Femur (tissue), 1 donor: ENCODE measurements at places on chromosomes 5 and 9.

DNA sequence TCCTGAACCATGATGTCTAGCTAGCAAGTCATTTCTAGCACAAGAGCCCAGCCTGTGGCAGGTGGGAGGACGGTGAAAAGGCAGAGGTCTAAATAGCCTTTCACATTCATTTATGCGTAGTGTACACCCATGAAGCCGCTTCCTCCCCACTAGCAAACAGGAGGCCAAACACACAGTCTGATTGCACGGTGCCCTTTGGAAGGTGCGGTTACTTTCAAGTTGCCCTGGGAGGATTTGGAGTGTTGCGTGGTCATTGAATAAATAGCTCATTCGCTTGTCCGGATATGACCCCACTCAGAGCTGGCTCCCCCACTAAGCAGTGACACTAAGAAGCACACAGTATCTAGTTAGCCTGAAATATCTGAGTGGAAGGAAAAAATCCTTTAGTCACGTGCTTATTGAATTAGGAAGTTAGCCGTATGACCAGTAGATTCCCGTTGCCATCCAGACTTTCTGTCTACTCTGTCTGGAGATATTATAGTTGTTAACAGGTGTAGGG lies 664 bp upstream of the ARSB start:
- DNase-seq: peak; percentile 47

DNA sequence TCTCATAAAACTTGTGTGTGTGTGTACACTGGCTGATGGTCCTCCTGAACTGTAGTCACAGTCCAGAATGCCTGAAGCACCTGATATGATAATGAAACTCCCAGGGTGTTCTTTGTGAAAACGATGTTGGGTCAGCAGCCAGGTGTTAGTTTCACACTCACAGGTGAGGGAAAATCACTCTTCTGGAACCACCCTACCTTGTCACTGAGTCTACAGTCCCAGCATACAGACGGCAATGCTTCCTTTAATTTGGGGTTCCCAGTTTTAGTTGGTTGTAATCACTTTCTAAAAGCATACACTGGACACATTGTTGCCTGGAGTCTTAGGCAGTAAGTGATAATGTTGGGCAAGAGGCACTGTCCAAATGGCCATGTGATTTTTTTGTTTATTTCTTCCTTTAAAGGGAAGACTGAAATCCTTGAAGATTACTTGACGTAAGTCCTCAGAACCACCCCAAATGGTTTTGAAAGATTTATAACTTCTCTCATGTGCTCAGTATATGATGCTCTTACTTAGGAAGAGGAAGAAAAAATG lies 18.2 kb upstream of the MGAT1 start:
- no peak for DNase-seq

- DNase-seq: peak; percentile 61
These were observed 89.9 kb upstream of the GNAQ start for GRCh38 chr9:78121488-78121887.

- DNase-seq: no peak
These were observed 60.8 kb downstream of the FGF18 start for GRCh38 chr5:171480239-171480638.

GRCh38 chr5:170441393-170441784 lies 52.2 kb upstream of the KCNMB1 start:
- DNase-seq: no peak

DNA sequence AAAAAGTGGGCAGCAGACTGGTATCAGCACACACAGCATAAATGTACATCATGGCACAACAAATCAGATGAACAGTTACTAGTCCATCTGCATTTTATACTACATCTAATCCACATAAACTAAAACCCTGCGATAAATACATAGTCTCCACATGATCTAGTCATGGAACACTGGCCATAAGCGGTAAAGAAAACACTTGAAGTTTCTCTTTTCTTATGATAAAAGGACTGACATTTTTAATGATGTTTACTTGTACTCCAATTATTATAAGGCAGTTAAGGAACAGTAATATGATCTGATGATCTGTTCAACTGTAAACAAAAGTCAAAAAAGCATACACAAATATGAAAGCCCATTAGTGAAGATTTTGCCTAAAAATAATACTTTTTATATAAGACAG lies 112.5 kb downstream of the MPDZ start:
- DNase-seq: no peak

GRCh38 chr9:99947395-99947794 lies 40.9 kb downstream of the STX17 start:
- no peak for DNase-seq

GRCh38 chr9:128175726-128176125 lies 15.6 kb downstream of the CIZ1 start:
- no peak for DNase-seq

DNA sequence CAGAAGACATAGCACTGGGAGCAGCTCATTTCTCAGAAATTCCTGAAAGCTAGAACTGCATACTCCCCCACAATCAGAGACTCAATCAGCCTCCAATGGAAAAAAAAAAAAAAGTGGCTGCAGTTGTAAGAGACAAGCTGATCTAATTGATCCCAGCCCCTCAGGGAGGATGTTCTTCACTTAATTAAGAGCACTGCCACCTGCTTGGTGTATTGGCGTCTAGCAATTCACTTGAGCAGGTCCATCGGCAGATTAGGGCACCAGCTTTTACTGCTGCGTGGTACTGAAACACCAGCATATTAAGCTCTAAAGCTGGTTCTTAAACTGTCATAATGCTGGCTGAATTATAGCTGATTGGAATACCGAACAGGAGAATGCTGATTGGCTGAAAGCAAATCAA lies 1890.1 kb upstream of the WWC1 start:
- DNase-seq: no peak

- no peak for DNase-seq
These were observed 62.2 kb upstream of the SLC12A2 start for GRCh38 chr5:128021411-128021810.

DNA sequence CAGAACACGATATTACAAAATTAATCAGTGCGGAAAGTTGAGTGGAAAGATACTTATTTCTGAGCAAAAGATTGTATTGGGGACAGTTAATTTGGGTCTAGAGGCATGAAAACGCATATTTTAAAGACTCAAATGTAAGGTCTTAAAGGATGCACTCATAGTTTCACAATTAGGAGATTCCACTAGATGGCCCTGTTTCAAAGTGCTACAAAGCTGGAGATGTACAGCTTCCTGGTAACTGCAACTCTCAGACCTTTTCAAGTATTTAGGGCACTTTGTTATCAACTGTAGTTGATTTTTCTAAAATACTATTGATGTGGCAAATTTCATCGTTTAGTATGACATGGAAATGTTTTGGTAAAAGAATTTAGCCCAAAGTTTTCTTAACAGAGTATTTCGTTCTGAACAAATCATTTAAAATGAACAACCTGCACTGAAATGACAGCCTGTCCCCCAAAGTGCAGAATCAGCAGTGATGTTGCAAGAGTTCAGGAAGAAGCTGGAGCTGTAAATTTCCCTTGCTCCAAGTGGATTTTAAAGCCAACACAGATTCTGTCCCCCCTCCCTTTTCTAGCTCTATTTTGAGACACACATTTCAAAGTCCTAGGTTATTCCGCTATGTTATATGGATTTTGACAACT lies 16.2 kb upstream of the NDUFB6 start:
- no peak for DNase-seq

DNA sequence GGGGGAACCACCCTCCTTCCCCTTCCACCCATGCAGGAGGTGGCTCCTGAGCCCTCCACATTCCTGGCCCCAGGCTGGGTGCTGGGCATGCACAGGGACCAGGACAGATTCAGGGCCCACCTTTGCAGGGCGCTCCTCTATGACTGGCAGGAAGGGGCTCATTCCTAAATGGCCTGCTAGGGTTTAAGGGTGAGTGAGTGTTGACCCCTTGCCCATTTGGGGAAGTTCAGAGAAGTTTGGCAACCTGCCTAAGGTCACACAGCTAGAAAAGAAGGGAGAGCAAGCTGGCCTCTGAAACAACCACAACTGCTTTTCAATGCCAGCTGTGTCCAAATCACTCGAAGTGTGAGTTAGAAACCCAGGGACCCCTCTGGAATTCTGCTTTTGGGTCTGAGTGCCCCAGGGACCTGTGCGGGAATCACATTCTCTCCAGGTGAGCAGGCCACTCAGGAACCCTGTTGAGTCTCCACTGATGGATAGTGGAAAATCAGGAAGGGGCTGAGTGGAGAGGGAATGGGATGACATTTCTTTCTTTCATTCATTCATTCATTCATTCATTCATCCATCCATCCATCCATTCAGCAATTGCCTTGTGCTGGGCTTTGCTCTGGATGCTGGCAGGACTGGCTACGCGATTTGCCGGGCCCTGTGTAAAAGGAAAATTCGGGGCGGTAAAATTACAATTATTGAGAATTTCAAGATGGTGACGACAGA lies 191.9 kb downstream of the C9orf50 start:
- no peak for DNase-seq

- peak; percentile 44 for DNase-seq
These were observed 559 bp downstream of the ROR2 start for GRCh38 chr9:91949392-91949945.

- no peak for DNase-seq
These were observed 157.5 kb upstream of the SHB start for GRCh38 chr9:38226491-38226951.

- no peak for DNase-seq
These were observed 391.8 kb upstream of the CD180 start for GRCh38 chr5:67588389-67588788.

DNA sequence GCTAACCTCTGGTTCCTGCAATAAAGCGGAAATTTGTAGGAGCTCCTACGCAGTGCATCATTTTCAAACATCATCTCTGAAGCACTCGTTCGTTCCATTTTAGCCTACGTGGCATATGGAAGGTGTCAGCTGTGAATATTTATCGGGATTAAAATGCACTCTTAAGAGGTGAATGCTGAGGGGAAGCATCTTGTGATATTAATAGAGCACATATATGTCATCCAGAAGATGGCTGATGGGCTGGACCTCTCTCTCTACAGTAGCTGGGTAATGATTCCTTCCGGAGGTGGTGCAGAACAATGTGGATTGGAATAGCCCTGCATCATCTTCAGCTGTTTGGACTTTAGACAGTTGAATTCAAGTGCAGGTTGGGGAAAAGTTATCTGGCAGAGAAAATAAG lies 478.7 kb downstream of the DMAC1 start:
- no peak for DNase-seq

DNA sequence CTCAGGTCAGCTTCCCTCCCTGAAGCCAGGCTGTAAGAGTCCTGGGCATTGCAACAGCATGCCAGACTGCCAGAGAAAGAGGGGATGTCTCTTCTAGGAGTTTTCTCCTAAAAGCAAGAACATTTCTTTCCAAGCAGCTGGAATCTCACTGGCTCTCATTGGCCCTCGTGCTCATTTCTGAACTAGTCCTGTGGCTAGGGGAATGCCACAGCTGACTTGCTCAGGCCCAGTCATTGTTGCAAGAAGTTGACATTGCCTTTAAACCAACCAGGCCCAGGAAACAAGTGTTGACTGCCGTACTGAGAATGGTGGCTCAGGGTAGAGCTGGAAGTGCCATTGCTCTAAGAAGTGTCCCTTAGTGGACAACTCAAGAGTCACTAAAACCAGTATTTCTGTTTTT lies 15.0 kb upstream of the CEP120 start:
- DNase-seq: no peak

DNA sequence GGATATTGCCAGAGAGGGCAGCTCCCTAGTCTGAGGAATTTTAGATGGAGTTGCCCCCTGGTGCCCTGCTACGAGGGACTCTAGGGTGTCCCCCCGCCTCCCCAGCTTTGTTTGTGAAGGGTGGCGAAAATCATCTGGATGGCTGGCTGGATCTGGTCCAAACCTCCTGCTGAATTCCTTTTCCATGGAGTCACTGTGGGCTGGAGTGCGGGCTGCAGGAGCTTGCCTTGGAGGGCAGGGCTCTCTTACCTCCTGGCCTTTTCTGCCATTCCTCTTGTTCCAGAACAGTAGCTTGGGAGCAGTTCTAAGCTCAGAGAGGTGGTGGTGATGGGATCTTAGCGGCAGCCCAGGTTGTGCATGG lies 2.1 kb downstream of the SYNPO start:
- DNase-seq: peak; percentile 81

DNA sequence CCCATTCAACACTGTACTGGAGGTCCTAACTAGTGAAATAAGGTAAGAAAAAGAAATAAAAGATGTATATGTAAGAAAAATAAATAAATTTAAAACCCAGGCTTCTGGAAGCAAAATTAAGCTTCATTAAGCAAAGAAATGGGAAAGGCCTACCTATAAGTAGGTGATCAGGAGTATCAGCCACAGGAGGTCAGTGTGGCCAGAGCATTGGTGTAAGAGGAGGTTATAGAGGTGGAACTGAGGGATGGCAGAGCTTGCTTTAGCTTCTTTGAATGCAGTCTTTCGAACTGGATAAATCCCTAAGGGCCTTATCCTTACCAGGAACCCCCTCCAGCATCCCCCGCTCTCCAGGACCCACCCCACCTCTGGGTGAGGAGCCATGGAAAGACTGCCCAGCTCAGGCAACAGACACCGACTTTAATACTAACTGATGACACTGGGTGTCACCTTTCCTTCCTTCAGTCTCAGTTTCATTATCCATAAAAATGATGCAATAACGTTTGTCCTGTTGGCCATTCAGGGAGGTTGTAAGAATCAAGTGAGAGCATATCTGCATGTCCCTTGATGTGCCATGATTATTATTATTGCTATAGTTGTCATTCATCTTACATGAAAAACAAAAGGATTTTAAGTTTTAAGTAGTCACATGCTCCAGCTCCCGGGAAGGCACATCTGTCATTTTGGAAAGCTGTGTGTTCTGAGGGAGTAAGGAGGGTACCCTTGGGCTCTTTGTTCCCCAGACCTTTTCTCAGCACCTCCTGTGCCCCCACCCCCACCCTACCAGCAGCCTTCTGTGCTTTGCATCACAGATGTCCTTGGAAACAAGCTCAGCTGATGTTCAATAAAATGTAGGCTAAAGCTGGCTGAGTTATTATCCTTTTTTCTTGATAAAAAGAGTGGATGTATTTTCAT lies 50.8 kb upstream of the CTNNA1 start:
- DNase-seq: no peak

- DNase-seq: no peak
These were observed 1819.8 kb upstream of the C9orf72 start for GRCh38 chr9:29393064-29393463.

GRCh38 chr5:176994460-176995121 lies 12.0 kb downstream of the UIMC1 start:
- peak; percentile 55 for DNase-seq

DNA sequence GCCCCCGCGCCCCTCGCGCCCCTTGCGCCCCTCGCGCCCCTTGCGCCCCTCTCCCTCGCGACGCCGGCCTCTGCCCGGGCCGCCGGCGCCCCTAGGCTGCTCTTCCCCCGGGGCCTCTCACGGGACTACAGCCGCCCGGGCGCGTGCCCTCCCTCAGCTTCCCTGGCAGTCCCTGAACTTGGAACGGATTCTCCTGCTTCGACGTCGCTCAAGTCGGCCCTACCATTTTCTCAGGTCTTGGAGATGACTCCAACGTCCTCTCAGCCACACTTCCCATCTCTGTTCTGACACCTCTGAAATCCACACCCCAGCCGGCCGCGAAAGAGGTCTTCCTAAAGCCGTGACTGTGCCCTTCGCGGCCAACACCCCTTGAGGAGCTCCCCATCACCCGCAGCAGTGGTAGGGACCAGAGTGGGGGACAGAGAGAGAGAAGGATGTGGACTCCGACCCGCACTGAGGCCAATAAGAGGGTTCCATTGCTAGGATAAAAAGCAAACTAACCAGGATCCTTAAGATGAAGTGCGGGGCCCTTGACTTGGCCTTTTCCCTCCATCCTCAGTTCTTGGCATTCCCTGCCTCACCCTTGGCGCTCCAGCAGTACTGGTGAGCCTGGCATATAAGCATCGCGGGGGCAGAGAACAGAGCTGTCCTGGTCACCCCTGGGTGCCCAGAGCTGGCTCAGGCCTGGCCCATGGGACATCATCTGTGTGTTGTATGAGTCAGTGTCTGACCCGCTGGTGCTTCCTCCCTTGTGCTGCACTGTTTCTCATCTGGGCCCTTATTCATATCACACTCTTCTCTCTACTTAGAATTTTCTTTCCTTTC lies 38.6 kb upstream of the GARNL3 start:
- DNase-seq: no peak

GRCh38 chr5:58842852-58843251 lies 260.0 kb downstream of the RAB3C start:
- no peak for DNase-seq
